Left renal pelvis (tissue), 4 donors: ENCODE measurements at places on chromosomes 7 and 10.

DNA sequence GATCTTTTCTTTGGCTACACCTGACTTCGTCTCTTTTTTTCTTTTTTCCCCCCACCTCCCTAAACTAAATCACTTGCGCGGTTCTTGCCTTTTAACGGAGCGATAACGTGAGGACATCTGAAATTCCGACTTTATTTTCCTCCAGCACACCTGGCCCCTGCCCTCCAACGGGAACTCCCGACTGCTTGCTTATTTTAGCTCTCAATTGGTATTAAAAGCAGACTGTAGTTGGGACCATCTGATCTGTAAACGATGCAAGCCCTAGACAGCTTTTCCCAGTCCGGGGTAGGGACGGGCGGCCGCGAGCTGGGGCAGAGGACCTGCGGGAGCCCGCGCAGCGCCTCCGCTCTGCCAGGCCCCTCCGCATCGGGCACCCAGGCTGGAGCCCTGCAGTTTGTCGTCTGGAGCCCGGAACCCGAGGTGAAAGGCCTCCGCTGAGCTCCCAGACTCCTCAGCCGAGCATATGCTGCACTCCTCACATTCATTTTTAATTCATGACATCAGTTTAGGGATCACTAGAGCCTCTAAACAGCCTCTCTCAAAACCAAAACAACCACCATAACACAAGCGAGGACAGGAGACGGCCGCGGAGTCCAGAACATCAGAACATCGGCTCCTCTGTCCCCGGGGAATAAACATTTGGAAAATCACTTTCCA, 10.0 kb upstream of the EMX2 start:
- DNase-seq, result no peak

GRCh38 chr10:104515678-104516199, 125.4 kb upstream of the SORCS3 start:
- no peak for DNase-seq

- DNase-seq, result no peak
Measured at GRCh38 chr10:132497063-132497680, 40.4 kb upstream of the INPP5A start.

- DNase-seq, result no peak
Measured at GRCh38 chr10:26588611-26589010, 108.9 kb upstream of the PDSS1 start.

- DNase-seq, result no peak
Measured at GRCh38 chr7:5396999-5397663, 26.5 kb downstream of the TNRC18 start.

DNA sequence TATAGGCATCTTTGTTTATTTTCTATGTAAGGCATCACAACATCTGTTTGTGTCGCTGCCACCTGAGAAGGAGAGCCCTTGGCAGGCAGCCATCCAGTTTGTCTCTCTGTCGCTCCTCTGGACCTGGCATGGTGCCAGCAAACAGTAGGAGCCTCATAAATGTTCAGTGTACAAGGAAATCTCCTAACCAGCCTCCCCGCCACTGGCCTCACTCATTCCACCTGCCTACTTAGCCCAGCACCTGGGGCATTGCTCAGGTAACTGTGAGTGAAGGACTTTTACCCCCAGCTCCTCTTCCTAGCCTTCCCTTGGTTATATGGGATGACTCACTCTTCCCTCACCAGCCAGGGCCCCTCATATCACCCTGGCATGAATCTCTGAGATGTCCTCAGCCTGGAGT, 61.7 kb upstream of the NPTX2 start:
- DNase-seq, result no peak

DNA sequence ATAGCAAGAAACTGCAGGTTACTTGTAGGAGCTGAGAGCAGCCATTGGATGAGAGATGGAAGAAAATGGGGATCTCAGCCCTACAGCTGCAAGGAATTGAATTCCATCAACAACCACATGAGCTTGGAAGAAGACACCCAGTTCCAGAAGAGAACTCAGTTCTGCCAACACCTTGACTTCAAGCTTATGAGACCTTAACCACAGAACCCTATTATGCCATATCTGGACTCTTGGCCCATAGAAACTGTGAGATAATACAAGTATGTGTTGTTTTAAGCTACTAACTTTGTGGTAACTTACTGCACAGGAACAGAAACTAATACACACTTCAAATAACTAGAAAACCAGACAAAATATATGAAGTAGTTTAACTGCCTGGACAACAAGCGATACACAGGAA, 212.4 kb upstream of the CACNA2D1 start:
- DNase-seq, result no peak

DNA sequence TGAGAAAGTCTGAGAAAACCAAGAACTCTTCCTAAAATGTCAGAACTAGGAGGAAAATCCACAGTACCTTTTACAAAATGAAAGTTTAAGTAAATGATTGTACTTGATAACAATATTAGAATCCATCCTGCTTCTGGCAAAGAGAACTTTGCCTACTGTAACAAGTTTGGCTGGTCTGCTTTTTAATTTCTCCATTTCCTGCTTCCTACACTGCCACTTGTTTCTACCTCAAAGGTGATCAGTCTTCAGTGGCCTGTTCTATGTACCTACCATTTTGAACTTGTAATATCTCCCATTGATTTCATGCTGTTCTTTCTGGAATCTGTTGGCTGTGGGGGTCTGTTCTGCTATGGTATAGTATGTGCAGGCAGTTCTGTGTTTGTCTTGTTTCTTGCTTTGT, 32.9 kb upstream of the CAPZA2 start:
- DNase-seq, result no peak

GRCh38 chr7:112293416-112293815, 86.9 kb downstream of the ZNF277 start:
- no peak for DNase-seq

DNA sequence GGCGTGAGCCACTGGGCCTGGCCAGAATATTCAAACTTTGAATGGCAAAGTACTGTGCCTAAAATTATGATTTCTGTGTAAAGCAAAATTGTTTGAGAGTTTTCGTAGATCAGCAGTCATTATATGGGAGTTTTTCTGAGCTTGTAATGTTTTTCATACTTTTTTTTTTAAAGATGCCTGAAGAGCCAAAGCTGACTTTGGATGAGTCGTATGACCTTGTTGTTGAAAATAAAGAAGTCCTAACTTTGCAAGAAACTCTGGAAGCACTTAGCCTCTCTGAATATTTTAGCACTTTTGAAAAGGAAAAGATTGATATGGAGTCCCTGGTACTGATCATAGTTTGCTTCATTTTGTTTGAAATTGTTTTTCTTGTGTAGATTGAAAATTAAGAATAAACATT, 26.7 kb downstream of the SEC23IP start:
- DNase-seq, result no peak

- no peak for DNase-seq
Measured at GRCh38 chr10:28177944-28178637, 124.8 kb downstream of the MPP7 start.

- no peak for DNase-seq
Measured at GRCh38 chr7:79458796-79459195, 5.3 kb upstream of the MAGI2 start.

- DNase-seq, result no peak
Measured at GRCh38 chr10:89002226-89002978, 11.8 kb downstream of the FAS start.

- no peak for DNase-seq
Measured at GRCh38 chr7:66282591-66282935, 77.4 kb downstream of the TPST1 start.

- DNase-seq, result no peak
Measured at GRCh38 chr10:126059076-126059826, 162.9 kb downstream of the FANK1 start.

DNA sequence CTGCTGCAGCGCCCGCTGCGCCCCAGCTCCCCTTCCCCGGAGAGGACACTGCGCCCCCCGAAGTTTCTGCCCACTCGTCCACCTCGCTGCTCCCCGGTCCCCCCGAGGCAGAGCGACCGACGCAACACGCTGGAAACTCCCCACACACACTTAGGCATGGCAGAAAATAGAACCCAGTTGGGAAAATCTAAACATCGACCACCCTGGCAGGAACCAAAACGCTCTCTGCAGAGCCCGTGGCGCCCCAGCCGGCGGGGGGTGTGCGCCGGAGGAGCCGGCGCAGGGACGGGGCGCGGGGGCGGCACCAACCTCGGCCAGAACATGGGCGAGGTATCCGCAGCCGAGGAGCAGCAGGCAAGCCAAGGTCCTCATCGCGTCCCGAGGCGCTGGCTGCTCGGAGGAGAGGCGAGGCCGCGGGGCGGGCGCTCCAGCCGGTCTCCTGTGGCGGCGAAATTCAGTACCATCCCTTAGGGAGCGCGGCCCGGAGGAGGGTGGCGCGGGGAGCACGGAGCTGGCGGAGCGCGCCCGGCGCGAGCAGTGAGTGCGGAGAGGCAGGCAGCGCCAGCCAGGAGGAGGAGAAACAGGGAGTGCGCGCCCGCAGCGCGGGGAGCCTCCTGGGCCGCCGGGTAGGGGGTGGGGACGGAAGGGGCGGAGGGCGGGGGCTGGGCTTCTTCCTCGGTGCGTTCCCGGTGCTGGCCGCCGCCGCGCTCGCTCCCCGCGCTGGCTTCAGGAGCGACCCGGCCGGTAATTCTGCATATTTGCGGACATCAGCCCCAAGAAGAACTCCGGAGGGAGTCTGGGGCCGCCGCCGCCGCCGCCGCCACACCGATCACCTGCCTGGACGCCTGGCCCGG, 789 bp downstream of the PDGFA start:
- no peak for DNase-seq

DNA sequence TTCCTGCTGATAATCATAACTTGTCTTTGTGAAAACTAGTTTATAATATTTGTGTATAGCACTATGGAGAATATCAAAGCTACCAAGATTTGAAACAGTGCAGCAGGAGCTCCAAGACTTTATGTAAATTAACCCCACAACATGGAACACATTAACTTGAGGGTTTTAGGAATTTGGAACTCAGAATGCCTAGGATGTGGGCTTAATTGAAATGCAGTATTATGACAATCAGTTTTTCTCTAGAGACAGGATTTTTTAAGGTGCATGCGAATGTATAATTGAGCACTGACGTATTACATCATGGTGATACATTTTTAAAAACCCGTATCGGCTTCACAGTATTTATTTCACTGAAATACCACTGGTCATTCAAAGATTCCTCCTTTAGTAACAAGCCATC, 313.1 kb upstream of the DGKB start:
- no peak for DNase-seq

GRCh38 chr7:151244196-151244840, 4.2 kb downstream of the SMARCD3 start:
- DNase-seq, result no peak

GRCh38 chr10:131320860-131321604, 9.5 kb upstream of the TCERG1L start:
- no peak for DNase-seq

DNA sequence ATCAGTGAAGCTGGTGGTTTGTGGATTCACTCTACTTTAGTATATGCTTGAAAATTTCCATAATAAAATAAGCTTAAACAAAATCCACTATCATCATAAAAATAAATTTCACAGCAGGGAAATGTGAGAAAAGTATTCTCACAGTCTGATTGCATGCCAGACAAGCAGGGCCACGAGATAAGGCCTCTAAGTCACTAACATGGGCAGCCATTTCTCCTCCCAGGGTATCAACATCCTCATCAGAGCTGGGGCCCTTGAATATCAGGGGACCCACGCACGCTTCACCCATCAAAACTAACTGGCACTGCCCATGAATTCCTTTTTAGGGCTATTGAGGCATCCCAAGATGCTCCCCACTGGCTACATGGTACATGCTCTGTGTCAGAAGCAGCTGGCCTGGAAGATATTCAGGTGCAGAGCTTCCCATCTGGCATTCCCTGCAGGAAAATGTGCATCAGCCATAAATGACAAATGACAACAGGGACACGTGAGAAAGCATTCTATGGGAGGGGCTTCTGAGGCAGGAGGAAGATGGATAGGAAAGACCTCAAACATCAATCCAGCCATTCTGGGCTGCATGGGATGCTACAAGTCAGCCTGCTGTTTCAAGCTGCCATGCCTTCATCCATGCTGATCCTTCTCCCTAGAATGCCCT, 17.4 kb downstream of the CCDC6 start:
- no peak for DNase-seq

- DNase-seq, result no peak
Measured at GRCh38 chr7:84122582-84123360, 71.8 kb downstream of the SEMA3A start.

DNA sequence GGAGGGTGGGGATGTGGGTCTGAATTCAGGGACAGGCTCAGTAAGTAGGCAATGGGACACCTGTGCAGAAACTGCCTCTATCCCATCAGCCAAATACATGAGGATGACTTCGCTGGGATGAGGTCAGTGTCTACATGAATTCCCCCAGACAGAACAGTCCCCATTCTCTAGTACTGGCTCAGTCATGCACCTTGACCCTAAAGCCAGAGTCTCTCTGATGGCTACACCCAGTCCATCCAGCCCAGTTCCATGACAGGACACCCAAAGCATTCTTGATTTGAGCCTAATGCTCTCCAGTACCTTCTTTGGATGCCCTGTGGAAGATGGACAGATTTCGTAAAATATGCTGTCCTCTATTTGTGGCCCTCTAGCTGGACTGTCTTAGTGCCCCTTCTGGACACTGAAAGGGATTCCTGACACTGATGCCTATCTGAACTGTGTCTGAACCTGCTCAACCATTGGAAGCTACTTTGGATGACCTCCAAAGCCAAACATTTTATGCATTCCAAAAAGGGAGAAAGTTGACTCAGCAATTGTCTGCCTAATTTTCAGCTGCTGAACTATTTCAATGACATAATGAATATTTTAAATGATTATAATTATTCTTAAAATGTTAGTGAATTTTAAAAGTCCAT, 14.6 kb downstream of the SFRP4 start:
- DNase-seq, result no peak

- DNase-seq, result no peak
Measured at GRCh38 chr10:103690281-103690680, 165.1 kb downstream of the SH3PXD2A start.

GRCh38 chr7:84152995-84153394, 41.6 kb downstream of the SEMA3A start:
- DNase-seq, result no peak

- no peak for DNase-seq
Measured at GRCh38 chr10:58785354-58785753, 272.7 kb downstream of the BICC1 start.

- no peak for DNase-seq
Measured at GRCh38 chr7:137981175-137981574, 20.7 kb downstream of the CREB3L2 start.
